ENCODE measurements at places on chromosomes 12 and 14. TPM values are rescaled to one million over a fixed set of nuclear protein-coding genes. Genes with fewer than 3 reads are reported as not detected.
A peak's percentile ranks its signal among the peaks of the same experiment; 100 is the strongest.

The KCNJ8 gene
- 0.17 TPM for total RNA-seq

The MYF5 gene
- total RNA-seq = not detected

The PAN2 gene
- total RNA-seq = 16.8 TPM

The CLEC7A gene
- 0.47 TPM for total RNA-seq

- no peak for DNase-seq
Measured at GRCh38 chr14:74483321-74483720, 9.8 kb downstream of the NPC2 start.

DNA sequence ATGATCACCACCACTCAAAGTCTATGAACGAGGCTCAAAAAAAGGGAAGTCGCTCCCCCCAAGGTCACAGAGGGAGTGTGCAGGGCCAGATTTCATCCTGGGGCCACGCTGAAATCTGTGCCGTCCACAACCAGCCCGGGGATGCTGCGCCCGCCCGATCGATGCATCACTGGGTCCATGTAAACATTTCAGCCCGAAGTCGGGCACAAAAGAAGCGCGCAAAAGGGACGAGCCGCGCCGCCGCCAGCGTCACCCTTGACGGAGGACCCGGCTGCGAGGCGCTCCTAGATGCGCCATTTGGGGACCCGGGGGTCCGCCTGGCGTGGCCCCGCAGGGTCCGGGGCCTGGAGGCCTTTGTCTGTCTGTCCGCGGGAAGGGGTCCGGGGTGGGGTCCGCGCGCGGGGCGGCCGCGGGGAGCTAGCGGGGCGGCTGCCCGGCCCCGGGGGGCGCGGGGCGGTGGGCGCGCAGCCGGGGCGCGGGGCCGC is 503 bp downstream of the FBXO21 start:
- peak; percentile 46 for DNase-seq

GRCh38 chr12:59600171-59600570 is 4.3 kb downstream of the SLC16A7 start:
- DNase-seq = no peak

DNA sequence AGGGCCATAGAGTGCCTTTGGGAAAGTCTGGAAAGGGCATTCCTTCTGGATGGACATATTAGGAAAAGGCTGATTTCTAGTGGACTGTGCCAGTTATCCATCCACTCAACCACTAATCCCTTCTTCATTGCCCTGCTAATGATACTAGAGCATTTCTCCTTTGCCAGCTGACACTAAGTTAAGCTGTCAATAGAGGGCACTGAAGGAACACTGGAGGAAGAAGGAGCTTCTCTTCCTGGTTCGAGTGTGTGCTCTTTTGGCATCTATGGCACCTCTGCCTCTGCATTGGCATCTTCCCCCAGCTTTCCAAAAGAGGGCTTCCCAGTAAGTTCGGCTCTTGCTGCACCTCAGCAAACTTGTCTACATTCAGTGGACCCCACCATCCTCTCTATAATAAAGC is 165.4 kb downstream of the DERA start:
- DNase-seq = peak; percentile 11

DNA sequence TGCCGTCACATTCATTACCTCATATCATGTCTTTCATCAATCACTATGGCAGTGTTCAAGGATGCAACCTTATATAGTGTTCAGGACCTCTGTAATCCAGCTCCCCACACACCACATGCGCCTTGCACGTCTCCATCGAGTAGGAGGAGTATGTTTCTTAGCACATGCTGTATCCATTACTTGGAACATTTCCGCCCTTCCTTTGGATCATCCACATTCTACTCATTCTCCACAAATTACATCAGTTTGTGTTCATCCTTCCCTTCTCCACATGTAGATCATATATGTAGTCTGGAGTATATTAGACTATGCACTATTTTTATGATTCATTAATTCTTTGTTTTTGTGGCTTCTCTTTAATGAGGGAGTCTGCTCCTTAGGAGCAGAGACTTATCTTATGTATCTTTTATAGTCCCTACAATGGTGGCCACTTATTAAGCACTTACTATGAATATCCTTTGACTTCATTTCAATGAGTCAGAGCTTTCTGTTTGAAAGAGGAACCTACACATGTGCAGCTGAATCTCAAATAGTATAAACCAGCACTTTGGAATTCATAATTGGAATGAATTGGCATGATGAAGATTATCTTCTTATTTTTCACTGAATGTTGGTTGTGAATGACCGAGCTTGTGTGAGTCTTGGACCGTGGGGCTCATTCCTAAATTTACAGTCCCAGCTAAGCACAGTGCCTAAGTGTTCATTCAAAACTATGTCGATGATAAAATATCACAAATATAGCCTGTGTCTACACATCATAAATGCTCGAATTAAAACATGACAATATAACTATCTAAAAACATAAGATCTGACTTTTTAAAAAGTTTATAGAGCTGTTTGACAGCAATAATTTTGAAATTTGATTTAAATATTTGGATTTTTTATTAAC is 30.2 kb upstream of the NPAS3 start:
- no peak for DNase-seq

DNA sequence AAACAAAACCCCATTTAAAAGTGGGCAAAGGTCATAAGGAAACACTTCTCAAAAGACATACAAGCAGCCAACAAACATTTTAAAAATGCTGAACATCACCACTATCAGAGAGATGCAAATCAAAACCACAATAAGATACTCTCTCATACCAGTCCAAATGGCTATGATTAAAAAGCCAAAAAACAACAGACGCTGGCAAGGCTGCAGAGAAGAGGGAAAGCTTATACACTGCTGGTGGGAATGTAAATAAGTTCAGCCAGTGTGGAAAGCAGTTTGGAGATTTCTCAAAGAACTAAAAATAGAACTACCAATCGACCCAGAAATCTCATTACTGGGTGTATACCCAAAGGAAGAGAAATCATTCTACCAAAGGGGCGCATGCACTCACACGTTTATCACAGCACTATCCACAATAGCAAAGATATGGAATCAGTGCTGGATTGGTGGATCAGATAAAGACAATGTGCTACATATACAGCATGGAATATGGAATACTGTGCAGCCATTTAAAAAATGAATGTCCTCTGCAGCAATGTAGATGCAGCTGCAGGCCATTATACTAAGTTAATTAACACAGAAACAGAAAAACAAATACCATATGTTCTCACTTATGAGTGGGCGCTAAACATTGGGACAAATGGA is 102.1 kb upstream of the DAAM1 start:
- DNase-seq = no peak

GRCh38 chr14:54652188-54652587 is 85.3 kb downstream of the SAMD4A start:
- peak; percentile 99 for DNase-seq

DNA sequence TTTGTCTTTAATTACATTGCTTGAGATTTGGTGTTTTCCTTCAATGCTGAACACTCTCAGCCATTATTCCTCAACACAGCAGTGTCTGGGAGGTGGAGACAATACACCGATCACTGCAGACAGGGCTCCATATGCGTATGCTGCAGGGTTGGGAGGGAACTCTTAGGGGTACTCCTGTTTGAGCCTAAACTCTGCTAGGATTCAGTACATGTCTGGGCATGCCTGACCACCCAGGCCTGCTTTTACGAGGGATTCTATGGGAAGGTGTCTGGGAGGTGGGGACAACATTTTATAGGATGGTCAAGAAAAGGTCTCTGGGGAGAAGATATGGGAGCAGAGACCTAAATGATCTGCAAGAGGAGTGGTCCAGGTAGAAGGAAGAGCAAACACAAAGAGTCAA is 34.3 kb downstream of the DHRS2 start:
- DNase-seq = no peak
